ENCODE measurements at places on chromosomes 1 and 21.

GRCh38 chr1:19169642-19170041 lies 40.4 kb downstream of the UBR4 start:
- DNase-seq: no peak

- no peak for DNase-seq
These were observed 14.8 kb upstream of the S1PR1 start for GRCh38 chr1:101221945-101222429.

DNA sequence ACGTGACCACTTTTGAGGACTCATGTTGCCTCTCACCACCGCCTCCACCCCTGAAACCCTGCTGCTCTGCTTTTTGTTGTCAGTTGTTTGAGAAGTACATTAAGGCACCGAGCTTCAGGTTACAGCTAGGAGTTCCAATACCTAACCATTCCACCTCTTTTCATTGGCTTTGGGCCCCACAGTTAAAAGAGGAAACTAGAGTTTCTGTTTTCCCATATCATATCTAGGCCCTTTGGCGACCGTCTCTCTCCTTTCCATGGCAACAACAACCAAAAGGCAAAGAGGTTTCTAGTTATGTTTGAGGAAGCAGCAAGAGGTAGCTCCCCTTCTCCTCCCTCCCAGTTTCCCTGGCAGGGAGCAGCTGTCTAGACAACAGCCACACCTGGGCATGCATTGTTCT lies 5.9 kb downstream of the ANKRD35 start:
- no peak for DNase-seq

GRCh38 chr1:200753650-200754198 lies 15.0 kb downstream of the CAMSAP2 start:
- no peak for DNase-seq

DNA sequence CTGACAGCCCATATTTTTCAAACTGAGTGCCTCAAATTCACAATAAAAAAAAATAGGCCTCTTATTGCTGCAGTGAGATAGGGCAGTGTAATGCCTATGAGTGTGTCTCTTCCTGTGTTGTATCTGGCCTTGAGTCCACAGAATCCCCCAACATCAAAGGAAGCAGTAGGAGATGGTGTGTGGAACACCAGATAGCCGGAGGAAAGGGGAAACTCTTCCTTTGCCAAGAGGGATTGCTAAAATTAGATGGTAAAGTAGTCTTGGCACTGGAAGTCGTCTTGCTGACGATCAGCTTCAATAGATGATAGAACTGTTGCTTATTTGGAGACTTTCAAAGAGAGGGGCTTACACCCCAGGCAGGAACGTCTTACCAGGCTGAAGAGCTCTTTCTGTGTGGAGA lies 51.8 kb downstream of the RUNX1 start:
- DNase-seq: no peak

DNA sequence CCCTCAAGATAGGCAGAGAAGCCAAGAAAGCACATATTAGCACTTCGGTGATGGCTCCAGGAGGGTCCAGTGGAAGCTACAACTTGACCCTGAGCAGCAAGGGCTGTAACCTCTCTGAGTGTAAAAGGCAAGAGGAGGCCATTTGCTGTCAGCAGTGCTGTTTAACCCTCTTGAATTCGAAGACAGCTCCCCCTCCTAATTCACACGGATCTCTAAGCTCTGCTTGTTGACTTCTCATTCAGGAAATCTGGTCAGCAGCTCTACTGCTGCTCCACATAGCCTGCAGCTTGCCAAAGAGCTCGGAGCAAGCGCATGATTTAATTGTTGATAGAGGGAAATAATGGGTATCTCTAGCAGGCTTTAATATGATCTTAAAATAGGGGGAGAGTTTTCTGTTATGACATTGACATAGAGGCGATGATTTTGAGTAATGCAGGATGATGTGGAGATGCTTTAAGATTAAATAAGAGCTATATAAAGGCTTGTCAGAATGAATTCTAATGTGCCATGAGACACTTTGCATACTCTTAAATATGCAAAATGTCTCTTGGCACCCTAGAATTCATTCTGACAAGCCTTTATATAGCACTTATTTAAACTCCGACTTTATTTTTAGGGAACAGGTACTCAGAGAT lies 79.4 kb upstream of the USH2A start:
- DNase-seq: no peak

GRCh38 chr1:7993593-7994479 lies 32.3 kb downstream of the ERRFI1 start:
- DNase-seq: no peak

DNA sequence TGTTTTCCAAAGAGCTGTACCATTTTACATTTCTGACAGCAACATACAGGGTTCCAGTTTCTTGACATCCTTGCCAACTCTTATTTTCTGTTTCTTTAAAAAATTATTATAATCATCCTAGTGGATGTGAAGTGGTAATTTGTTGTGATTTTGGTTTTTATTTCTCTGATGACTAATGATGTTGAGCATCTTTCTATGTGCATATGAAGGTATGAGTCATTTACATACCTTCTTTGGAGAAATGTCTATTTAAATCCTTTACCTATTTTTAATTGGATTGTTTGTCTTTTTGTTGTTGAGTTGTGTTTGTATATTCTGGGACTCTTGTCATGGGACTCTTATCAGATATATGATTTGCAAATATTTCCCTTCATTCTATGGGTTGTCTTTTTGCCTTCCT lies 20.8 kb upstream of the MPC2 start:
- no peak for DNase-seq

- DNase-seq: no peak
These were observed 65.3 kb upstream of the BEND5 start for GRCh38 chr1:48841966-48842365.

- no peak for DNase-seq
These were observed 10.4 kb downstream of the OLIG1 start for GRCh38 chr21:33080376-33080775.

- no peak for DNase-seq
These were observed 134.9 kb downstream of the RHOU start for GRCh38 chr1:228870041-228870713.

- no peak for DNase-seq
These were observed 6.2 kb downstream of the C1orf198 start for GRCh38 chr1:230861970-230862595.

DNA sequence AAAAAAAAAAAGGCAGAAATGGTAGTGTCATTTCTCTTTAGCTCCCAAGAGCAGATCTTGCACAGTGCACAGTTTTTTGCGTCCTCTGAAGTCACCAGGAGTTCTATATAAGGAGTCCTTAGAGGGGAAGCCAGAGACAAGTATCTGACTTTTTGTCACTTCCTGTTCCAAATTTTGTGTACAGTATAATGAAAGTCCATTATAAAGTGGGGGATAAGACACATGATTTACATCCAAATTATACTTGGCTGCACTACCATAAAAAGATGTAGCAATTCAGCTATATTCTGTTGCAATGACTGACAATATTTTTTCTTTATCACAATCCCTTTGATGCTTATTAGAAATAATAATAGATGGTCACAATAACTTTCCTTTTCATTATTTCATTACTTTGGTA lies 1276.9 kb upstream of the ADGRL2 start:
- DNase-seq: no peak

DNA sequence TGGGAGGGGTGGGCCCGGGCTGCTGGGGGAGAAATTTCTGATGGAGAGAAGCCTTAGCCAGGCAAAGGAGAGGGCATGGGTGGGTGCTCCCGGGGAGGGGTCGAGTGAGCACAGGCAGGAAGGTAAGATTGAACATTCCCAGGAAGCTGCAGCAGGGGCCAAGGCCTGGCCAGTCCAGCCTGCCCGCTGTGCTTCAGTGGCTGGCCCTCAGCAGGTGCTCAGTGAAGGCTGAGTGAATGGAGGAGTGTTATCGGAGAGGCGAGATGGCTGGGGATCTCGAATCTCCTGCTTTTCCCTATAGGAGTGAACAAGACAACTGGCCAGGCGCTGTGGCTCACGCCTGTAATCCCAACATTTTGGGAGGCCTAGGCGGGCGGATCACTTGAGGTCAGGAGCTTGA lies 20.9 kb downstream of the SPSB1 start:
- DNase-seq: no peak

GRCh38 chr1:152426731-152427130 lies 12.7 kb upstream of the CRNN start:
- no peak for DNase-seq

DNA sequence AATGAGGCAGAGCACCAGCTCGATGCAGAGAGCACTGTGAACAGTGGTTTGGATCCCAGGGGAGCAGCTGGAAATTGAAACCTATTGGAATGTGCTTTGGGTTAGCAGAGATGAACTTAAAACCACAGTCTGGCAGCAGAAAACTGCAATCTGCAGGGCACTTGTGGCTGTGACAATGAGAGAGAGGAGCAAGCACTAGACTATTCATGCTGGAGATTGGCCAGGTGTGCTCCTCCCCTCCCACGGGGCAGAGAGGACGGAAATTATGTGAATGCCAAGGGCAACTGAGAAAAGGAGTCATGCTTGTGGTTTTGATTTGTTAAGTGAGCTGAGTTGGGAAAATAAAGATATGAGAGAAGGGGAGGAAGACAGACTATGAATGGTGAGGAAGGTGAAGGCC lies 38.1 kb downstream of the HSD3B2 start:
- no peak for DNase-seq

GRCh38 chr1:159790237-159790917 lies 9.6 kb downstream of the DUSP23 start:
- no peak for DNase-seq

GRCh38 chr1:21614419-21615115 lies 54.6 kb downstream of the RAP1GAP start:
- no peak for DNase-seq

GRCh38 chr1:23291706-23292105 lies 52.4 kb downstream of the HNRNPR start:
- no peak for DNase-seq

DNA sequence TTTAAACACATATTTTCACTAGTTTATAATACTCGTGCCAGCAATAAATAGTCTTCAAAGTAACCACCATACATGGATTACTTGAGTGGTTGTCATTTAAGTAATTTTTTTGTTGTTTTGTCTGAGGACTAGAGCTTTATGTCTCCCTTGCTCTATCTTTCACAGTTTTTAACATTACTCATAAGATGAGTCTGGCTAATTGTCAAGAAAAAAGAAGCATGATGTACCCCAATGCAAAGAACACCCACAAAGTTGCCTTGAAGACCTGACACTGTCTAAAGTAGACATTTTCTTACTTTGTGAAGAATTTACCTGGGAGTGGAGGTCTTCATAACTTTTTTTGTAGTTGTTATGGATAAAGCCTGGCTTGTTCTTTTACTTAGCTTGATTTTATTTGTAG lies 210.4 kb upstream of the BRINP3 start:
- DNase-seq: no peak

GRCh38 chr1:82268826-82269225 lies 468.1 kb downstream of the ADGRL2 start:
- DNase-seq: no peak

GRCh38 chr1:202007805-202008489 lies 2.4 kb upstream of the ELF3 start:
- no peak for DNase-seq

DNA sequence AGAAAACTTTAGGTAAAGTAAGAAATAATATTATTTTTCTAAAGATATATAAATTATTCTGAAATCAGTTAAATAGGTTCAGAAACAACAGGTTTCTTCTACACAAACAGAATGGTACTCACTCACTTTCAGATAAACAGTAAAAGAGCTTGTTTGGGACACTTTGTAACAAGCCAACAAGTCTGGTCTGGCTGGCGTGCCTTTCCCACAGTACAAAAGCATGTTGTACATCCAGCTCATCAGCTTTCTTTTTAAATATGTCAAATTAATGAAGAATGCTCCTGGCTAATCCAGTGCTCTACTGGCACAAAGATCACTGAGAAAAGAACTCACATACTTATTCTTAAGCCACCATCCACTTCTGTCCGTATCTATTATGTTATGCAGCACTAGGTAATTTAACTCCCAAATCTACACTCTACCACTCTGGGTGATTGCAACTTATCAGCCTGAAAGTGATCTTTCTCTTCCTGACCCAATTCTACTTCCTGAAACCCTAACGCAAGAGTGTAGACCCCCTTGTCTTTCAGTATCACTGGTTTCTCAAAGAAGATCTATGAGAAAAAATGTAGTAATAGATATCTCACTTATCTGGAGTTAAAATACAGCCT lies 32.6 kb downstream of the TRIT1 start:
- DNase-seq: no peak
